ENCODE measurements at places on chromosomes 5 and 9.

DNA sequence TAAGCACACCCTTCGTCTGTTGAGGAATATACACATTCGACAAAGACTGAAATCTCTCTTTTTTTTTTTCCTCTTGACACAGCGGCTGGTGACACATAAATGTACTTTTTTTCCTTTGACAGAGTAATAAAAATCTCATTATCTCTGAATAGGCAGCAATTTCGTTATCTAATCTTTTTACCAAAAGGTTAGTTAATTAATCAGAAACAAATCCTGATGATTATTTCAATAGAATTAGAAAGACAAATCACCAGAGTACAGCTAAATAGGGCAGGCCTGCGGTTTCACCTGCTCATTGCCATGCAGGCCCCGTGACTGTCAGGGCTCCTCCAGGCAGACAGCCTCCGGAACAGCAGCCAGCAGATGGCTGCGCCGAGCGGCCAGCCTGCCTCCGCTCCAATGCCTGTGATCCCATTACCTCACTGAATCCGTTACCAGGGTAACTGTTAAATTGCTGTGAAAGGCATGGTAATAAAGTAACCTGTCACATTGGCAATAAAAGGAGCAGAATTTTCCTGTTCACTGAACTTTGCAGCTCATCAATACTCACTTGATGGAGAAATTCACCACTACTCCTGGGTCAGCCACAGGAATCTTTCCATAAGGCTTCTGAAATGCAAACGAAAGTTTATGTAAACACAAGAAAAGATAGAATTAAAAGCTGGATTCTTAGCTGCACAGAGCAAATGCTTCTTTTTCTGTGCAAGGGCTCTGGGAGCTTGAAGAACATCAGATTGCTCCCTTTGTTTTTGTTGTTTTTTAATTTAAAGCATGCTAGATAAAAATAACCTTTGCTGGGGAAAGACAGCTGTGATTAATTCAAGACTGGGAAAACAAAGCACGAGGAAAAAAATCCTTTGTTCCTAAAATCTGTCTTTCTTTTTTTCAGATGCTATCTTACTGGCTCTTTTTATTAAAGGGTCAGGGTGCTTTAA lies 666.4 kb upstream of the ZNF608 start:
- DNase-seq = no peak

DNA sequence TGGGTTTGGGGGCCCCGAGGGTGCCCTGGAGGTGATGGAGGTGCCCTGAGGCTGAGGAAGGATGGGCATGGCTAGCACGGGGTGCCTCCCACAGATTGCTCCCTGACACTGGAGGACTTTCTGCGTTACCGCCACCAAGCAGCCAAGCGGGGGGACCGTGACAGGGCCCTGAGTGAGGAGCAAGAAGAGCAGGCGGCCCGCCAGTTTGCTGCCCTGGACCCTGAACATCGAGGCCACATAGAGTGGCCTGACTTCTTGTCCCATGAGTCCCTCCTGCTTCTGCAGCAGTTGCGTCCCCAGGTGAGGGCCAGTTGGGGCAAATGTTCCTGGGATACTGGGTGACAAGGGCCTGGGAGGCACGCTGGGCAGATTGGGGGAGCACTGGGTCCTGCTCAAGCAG lies 13.1 kb upstream of the DNAJB5 start:
- DNase-seq = no peak

DNA sequence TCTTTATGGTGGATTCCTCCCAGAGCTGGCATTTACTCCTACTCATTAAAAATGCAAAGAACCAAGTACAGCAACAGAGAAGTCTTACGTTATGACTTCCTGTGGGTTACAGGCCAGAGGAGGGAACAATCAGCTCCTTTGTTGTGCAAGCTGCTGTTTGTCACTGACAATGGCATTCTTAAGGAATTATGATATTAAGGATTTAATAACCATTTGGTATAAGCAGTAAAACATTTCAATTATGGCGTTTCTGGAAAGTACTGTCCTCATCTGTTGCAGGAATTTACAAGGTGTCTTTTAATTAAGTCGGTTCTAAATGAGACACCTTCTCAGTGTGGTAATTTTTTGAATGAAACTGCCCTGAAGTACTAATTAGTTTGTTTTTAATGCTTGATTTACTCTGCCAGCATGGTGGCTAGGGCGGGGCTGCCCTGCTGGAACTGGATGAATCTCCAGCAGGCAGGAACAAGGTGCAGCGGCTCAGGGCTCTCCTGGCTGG lies 49.1 kb upstream of the VDAC1 start:
- no peak for DNase-seq

DNA sequence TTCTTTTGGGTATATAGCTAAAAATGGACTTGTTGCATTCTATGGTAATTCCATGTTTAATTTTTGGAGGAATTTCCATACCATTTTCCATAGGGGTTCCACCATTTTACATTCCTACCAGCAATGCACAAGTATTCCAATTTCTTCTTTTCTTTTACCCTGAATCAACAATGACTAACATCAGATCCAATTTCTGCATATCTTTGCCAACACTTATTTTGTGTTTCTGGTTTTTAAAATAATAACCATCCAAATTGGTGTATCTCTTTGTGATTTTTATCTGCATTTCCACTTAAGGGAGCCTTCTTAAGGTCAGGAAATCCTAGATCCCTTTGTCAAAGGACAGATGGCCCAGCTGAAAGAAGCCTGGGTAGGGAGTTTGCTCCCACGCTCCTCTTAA lies 29.5 kb upstream of the SMU1 start:
- no peak for DNase-seq

DNA sequence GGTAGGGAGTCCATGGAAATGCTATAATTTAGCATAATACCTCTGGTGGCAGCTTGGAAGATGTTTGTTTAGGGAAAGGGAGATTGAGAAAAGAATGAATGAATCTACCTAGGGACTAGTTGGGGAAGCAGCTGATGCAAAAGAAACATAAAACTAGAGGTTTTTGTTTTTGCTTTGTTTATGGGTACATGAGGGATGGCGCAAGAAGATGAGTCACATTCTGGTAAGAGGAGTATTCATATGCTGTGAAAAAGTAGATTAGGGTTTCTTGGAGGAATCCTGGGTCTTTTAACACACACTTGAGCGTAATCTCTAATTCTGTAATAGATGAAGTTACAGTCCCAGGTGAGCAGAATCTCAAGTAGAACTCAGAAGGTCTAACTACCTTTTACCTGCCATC lies 17.1 kb downstream of the C9orf43 start:
- DNase-seq = no peak

DNA sequence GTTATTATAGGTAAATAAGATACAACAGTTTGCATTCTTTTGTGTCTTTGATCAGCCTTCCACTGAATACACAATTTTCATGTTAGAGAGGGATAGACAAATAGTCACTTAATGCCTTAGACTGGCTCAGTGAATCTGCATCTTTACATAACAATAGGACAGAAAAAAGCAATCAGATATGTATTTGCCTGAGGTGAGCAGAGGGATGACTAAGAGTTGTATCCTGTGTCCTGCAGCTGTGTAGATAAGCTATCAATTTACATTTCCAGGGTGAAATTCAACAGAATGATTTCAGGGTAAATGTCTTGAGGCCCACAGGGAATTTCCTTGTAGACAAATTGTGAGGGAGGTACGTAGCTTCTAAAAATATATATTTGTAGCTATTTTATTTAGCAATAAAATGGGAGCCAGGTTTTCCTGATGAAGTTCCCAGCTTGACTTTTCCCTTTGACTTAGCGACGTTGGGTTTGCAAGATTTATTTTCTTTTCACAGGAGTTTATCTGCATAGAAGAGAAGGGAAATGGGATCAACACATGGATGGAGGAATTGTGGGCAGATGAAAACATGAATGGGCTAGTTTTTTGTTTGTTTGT lies 586.1 kb upstream of the CDH6 start:
- no peak for DNase-seq

DNA sequence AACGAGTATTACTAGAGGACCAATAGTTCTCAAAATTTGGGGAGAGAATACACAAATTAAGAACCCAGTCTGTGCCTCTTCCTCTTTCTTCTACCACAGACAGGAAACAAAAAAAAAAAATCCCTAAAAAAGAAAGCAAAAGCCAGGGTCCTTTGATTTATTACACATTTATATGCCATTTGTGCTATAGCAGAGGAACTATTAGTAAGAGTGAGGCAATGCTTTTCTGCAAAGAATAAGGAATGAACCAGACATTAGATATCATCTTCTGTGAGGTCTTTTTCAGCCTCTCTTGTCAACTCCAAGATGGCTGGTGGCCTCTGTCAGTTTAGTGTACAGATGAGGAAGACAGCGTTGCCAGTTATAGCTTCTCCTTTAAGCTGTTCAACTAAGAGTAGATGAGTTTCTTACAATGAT lies 127.6 kb downstream of the RFX3 start:
- DNase-seq = no peak

DNA sequence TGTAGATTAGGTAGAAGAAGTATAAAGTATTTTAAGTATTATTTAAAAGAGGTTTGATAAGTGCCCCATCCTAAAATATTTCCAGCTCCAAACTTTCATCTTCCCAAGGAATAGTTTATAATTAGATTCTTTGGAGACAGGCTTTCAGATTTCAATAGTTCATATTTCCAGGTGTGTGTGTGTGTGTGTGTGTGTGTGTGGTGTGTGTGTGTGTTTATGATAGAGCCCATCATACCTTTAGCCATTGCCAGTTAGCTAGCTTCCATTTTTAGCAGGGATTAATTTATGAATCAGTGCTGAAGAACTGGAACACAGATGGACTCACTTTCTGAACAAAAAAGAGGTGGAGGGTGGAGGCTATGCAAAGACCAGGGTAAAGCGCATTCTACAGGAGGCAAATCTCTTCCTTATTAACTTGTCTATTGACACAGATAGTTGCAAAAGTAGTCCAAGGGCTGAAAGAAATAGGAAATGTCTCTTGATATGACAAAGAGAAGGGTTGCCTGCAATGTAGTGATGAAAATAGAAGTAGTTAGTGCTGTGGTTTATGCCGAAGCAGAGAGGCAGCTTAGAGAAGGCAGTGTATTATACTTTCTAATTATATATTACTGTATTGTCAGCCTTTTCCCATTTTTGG lies 301.1 kb downstream of the MAN2A1 start:
- DNase-seq = no peak

DNA sequence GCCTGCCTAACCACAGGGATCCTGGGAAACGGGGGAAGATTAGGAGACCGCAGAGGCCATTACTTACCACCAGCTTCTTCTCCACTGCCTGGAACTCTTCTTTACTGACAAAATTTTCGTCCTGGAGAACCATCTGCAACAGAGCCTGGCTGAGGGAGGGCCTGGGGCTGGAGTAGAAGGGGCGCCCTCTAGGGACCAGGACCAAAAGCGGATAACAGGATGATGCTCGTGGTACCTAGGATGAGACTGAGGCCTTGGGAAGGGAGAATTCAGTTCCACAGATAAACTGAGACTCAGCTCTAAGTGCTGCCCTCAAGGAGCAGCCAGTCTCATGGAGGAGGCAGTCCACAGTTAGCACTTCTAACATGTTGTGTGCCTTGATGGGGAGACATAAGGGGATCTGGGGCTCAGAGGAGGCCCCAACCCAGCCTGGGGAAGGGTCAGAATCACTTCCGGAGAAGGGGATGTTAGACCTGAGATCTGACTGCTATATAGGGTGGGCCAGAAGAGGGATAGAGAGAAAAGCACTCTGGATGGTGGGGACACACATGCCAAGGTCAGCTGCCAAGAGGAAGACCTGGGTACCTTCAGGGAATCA lies 1.2 kb downstream of the SPATA24 start:
- DNase-seq = peak; percentile 49

DNA sequence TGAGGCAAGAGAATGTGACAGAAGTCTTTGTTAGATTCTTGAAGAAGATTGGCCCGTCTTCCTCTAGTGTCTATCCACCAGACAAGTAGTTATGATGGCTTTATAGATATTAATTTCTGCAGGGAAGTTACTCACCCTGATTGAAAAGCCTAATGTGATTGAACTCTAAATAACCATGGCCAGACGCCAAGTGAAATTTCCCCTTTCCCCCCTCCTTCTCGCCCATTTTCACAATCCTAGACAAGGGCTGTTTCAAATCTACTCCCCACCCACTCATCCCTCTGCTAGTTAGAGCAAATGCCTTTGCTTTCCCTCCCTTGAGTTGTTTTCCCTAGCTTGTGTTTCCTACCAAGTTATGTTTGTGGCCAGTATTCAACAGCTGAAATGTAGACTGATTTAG lies 182.5 kb downstream of the TMEM167A start:
- DNase-seq = no peak

- DNase-seq = no peak
Measured at GRCh38 chr9:1837453-1838084, 177.6 kb upstream of the SMARCA2 start.

DNA sequence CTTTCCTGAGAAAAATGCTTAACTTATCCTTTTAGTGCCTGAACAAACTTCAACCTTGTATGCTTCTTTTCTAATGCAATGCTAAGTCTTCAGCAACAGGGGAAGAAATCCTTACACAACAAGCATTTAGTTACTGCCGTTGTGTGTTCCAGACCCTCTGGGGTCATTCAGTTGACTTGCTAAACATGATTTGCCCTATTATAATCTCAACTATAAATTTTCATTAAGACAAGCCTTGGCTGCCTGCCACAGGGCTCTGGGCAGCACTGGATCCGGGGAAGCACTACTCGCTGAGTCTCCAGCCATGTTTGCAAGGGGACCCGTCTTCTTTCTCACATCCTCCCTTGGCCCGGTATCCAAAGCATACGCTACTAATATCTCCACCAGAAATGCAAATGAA lies 58.1 kb downstream of the PTCH1 start:
- DNase-seq = no peak

- no peak for DNase-seq
Measured at GRCh38 chr5:76736679-76737556, 21.0 kb downstream of the F2R start.

DNA sequence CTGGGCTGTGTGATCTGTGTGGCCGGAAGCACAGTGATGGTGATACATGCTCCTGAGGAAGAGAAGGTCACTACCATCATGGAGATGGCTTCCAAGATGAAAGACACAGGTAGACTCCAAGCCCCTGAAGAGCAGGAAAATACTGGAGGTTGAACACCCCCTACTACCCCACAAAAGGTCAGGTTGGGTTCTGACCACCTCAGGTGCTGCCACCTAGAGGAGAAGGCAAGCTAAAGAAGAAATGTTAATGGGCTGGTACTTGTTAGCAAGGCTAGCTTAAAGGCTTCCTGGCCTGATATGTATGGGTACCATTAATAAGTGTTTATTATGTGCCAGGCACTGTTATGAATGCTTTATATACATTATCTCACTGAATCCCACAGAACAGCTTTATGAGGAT lies 11.7 kb downstream of the NIPAL4 start:
- peak; percentile 13 for DNase-seq
